RCC 7860 (cell line): ENCODE measurements at places on chromosomes 1 and 21.

GRCh38 chr1:52554756-52555155 is 1.9 kb upstream of the TUT4 start:
- DNase-seq, result no peak

DNA sequence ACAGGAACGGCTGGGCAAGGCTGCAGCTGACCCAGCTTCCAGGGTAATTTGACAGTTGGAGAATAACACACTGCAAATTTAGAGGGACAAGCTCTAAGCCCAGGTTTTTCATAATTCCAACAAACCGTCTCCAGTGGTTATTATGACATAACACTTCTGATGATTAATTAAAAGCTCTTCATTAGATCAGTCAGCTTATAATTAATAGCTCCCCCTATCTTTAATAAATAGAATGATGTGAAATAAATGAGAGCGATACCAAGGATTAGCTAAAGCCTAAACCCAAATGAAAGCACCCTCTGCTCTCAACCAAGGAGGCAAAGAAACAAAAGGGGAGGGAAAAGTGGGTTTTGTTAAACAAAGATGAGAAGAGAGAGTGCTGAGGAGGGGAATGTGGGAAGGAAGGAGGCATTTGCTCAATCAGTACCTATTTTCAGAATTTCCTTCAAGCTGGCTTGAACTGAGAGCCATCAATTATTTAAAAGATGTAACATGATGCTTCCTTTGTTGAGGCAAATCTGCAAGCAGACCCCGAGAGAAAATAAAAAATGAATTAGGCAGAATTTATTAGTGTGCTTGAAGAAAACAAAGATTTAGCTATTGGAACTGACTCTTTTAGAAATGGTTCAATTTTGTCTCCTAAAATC is 221.8 kb upstream of the ESRRG start:
- DNase-seq, result no peak

DNA sequence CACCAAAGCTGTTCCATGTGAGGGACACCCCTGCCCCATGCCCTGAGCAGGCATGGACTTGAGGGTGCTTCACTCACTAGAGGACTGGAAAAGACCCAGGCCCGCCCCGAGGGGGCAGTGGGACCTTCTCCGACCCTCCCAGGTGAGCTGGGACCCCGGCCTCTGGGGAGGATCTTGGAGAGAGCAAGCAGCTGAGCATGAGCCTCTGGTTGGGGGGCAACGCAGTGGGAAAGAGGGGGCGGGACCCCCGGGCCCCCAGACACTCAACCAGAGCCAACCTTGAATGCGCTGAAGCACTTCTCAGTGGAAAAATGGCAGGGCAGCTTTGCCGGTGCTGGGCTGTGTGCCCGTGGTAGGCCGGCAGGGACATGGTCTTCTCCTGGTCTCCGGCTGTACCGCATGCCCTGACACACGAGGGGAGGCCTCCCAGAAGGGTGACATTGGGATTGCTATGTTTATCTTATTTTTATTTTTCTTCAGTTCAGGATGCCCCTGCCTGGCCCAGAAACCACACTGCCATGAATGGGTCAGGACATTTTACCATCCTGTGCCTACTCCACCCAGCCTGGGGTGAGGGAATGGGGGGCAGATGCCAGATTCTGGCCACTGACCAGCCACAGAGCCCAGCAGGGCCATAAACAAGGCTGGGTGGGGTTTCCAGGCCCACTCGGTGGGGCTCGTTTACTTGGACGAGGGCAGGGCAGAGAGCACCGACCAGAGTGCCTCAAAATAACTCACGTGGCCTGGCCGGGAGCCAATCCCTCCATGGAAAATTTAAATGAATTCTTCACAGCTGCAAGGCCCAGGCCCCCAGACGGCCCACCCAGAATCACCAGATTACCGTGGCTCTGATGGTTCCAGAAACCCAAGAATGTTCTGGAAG is 17.2 kb upstream of the LAPTM5 start:
- DNase-seq, result no peak

DNA sequence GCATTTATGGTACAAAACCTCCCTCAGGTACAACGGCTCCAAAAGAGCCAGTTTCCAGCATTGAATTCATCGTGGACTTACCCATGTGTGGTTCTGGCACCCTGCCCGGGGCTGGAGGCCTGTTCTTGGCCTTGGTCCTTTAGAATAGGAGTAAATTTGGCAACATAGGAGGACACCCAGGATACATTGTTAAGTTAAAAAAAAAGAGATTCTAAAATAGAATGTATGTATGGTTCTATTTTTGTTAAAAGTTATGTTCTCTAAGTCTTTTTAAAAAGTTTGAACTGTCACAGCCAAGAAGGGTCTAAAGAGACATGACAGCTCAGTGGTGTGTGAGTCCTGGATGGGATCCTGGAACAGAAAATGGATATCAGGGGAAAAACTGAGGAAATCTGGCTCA is 25.9 kb downstream of the EPHX1 start:
- no peak for DNase-seq
